Activated CD4-positive, alpha-beta memory T cell treated with anti-CD3 and anti-CD28 coated beads for 36 hours (primary cell): ENCODE measurements at places on chromosomes 13 and 19.

DNA sequence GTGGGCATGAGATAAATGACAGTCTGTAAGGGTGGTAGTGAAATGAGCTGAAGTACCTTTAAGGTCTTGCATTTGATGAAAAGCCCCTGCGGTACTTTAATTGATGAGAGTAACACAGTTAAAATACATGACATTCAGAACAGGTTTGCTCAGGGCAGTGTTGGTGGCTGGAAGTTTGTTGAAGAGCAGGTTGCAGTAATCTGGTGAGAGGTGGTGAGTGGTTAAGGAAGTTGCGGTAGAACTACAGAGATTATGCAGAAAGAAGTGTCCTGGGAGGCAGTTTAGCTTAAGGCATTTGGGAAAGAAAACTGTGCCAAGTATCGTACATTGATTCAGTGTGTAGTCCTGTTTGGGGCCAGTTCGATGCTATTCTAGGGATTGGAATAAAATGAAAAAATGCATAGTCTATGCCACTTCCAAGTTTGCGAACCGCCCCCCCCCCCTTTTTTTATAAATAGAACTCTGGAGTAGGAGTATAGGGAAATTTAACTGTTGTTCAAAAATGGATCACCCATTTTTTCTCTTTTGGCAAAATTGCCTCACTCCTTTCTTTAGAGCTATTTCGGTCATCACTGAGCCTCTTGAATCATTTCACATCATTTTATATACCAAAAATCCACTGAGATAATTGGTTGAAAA lies 42.7 kb downstream of the SLAIN1 start:
- DNase-seq = no peak

- no peak for DNase-seq
These were observed 656 bp upstream of the ZNF324 start for GRCh38 chr19:58466089-58466759.

DNA sequence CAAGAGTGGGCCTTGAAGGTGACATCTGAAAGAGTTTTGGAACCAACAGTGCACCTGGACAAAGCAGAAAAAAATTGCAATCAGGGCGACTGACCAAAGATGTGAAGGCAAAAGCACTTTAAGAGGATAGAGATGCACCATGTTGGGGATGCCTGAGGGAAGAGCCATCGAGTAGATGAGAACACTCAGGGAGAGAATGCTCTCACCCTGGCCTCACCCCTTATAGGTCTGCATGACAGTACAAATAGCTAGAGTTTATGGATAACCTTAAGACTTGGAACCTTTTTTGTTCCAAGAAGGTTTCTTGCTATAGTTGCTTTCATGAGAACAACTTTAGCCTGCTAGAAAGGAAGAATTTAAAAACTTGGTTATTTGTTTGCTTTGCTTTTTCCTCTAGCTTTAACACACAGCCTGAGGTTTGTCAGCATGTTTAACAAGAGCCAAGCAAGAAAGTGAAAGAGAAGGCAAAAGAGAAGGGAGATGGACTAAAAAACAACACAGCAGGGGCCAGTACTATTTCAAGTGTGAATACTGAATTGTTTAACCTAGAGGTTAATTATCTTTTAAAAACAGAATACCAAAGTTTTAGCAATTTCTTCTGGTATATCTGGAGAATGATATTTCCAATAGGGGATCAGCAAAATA lies 418.9 kb downstream of the DIAPH3 start:
- no peak for DNase-seq

DNA sequence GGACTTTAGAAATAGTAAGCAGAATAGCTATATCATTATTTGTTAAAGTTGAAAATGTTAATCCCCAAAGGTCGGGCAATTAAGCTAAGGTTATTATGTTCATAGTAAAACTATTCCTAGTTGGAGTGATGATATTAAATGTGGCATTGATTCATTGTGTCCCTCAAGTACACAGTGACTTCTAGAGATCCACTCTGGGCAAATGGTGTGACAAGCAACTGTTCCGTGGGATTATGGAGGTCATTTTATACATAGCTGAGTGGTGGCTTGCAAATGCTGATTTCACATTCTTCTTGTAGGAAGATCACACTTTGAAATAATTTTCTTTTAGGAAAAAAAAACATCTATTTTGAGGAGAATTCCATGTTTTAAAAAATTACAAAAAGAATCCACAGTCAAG lies 317.8 kb downstream of the ATP8A2 start:
- DNase-seq = no peak

- no peak for DNase-seq
These were observed 823 bp downstream of the DOCK6 start for GRCh38 chr19:11261431-11261970.

GRCh38 chr13:48636550-48636949 lies 17.2 kb upstream of the CYSLTR2 start:
- DNase-seq = no peak

DNA sequence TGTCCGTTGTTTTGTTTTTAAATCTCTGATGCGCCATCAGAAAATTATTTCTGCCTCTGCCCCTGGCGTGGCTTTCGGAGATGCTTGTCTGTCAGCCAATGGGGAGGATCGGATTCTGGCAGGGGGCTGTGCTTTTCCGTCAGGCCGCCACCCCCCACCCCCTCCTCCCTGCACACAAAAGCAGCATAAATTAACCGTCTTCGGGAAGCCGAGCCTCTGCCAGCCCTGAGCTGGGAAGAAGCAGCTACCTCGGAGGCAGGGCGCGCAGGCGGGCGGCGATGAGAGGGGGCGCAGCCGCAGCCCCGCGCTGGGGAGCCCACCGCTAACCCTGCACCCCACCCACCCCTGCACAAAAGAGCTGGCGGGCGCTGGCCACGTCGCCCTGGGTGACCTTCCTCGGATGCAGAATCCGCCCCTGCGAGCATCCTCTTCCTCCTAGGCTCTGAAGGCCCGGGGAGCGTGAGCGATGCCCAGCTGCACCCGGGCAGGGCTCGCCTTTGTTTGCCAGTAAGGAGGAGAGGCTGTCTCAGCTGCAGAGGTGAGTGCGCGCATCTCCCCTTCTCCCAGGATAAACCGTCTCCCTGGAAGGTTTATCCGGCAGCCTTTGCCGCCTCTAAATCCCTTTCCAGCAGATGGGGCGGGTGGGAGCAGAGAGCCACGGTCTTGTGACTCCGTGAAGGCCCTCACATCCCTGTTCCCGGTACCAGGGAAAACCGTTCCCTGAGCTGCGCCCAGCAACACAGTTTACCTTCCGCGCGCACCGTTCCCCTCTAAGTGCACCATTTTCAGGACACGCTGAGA lies at the start of gene ATCAY:
ATCAY (plus strand) TSS at position 215 of the 801 bp plus-strand sequence. CDS start 5,083 bp downstream, outside the sequence.
- DNase-seq = no peak

DNA sequence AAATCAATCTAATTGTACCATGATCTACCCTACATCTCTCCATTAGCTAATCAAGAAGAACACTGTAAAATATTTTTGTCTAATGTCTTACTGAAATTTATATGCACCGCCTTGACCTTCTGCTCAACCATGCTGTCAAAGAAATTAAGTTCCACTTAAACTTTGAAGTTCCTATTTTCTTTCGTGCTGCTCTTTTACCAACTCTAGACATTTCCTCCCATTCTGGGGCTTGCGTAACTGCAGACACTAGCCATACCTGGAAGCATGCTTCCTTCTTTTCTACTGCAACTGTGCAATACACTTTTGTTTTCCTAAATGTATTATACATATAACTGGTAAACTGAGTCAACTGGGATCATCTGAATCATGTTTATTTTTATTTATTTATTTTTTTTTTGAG lies 8.5 kb upstream of the UBE2L5 start:
- DNase-seq = no peak

GRCh38 chr13:110509971-110510786 lies 51.3 kb downstream of the RAB20 start:
- no peak for DNase-seq

DNA sequence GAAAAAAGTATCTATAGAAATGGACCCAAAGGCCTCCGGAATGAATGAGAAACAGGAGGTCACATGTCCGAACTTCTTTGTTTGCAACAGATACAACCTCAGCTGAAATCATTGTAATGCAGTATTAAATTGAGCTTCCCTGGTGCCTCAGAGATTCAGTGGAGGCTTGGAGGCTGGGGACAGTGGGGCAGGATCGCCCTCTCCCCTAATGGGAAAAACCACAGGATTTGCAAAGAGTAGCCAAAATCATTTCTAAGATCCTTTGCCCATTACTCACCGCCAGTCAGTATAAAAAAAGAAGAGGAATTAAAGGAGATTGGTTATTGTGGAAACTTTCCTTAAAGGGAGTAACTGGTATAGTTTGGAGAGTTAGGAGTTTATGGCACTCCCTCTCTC lies 30.4 kb upstream of the IRS2 start:
- DNase-seq = no peak

DNA sequence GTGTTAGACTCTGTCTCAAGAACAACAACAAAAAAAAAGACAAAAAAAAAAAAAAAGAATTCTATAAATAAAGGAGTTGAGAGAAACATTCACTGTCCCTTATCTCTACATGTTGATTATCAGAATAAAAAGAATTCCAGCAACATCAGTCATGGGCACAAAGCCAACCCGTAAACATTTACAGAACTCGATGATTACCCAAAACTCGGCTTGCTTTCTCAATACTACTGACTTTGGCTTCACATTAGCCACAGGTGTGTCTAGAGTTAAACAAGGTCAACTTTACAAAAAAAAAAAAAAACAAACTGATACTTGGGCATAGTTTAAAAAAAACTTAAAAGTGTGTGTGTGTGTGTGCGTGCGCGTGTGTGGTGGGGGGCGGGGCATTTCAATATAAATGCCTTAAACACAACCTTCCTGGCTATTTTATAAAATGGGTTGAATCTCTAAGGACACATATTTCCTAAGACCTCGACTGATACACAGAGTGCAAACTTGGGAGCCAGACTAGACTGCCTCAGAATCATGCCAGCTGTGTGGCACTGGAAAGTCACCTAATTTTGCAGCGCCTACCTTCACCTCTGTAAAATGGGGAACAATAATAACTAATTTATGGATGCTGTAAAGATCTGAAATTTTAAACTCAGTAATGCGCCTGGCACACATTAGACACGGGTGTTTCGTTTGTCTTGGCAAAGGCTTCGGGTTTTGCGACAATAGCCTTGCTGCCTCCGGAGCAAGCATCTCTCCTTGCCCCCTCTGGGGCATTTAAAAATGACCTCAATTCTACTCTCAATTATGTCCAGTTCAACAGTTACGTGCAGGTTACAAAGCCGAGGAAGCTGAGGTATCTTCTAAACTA lies 922 bp downstream of the EBPL start:
- DNase-seq = no peak

GRCh38 chr19:1169921-1170885 lies 3.9 kb downstream of the SBNO2 start:
- DNase-seq = no peak

DNA sequence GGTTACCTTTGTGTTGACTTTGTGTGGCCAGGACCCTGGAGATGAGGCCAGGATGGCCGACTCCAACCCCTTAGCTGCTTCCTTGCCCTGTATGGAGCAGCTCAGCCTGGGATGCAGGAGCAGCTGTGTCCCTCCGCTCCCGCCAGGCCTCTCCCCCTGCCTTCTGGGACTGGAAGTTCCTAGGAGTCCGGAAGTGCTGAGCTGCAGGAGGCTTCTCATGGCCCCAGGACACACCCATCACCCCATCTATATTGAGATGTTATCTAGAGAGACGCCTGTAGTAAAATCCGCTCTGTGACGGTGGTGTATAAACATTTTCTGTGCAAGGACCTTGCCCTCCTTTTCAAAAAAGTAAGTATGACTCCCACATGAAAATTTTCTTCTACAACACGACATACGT lies 27.0 kb downstream of the WTIP start:
- DNase-seq = no peak

DNA sequence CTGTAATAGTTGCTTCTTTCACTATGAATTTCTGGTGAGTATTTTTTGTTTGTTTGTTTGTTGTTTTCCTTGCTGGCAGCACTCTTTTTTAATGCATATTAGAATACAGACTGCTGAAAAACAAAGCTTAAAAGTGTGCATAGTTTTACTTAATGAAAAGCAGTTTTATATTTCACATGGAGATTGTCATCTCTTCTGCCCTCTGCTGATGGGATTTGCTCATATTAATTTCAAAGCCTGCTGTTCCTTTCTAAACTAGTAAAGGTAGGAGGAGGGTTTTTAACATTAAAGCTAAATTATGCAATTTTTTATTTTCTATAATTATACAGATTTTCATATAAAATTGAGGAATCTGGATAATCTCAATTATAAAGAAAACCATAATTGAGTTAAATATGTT lies 692.6 kb upstream of the SLITRK1 start:
- DNase-seq = no peak

- no peak for DNase-seq
These were observed 71.4 kb downstream of the MIPEP start for GRCh38 chr13:23817830-23818229.

GRCh38 chr19:16714702-16715287 lies 4.9 kb upstream of the NWD1 start:
- DNase-seq = peak; percentile 71

- no peak for DNase-seq
These were observed 531.4 kb upstream of the NBEA start for GRCh38 chr13:34410678-34411077.

- no peak for DNase-seq
These were observed 87.2 kb upstream of the C1QTNF9B start for GRCh38 chr13:23984546-23984945.

GRCh38 chr19:54739587-54740497 lies 1.5 kb downstream of the KIR2DL3 start:
- DNase-seq = no peak

GRCh38 chr13:101204270-101205020 lies 211.9 kb downstream of the NALCN start:
- DNase-seq = no peak

DNA sequence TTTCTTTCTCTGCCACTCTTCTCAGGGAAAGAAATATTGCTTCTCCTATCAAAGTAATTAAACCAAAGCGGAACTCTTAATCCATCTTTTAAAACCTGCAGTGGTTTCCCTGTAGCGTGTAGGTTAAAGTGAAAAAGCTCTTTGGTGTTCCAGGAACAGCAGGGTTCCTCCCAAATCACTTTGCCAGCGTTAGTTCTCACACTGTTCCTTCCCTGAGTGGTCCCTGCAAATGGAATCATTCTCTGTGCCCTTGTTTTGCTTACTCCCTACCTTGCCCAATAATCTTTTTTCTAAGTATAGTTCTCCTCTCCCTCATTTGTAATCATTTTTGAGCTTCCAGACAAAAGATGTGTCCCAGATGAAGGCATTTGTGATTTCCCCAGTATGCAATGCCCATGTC lies 207.5 kb downstream of the HS6ST3 start:
- DNase-seq = no peak

DNA sequence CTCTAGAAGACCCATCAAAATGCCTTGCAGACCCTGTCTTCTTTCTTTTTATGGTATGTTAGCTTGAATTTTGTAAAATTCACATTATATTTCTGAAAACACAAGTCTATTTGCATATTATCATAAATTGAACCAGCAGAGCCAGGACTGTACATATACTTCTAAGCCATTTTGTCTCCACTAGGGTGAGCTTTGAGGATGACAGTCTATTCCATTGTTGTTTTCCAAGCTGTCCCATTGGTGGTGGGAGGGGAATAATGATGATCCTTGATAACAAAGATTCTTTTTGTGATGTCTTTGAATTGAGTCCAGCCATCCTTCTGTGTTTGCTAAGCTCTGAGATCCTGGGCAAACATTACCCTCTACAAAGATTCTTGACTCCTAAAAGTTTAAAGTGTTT lies 359.3 kb upstream of the PCDH20 start:
- no peak for DNase-seq
